ENCODE measurements at places on chromosomes 13 and 19. TPM values are rescaled to one million over a fixed set of nuclear protein-coding genes. Genes with fewer than 3 reads are reported as not detected.
A peak's percentile ranks its signal among the peaks of the same experiment; 100 is the strongest.

The FSD1 gene
- polyA plus RNA-seq: 106 TPM

- DNase-seq: no peak
These were observed 25.7 kb downstream of the SH3GL1 start for GRCh38 chr19:4374498-4375163.

- no peak for DNase-seq
These were observed 19.2 kb downstream of the SLC27A1 start for GRCh38 chr19:17489392-17490030.

- peak; percentile 55 for DNase-seq
These were observed 70.6 kb downstream of the HSPH1 start for GRCh38 chr13:31090961-31091624.

DNA sequence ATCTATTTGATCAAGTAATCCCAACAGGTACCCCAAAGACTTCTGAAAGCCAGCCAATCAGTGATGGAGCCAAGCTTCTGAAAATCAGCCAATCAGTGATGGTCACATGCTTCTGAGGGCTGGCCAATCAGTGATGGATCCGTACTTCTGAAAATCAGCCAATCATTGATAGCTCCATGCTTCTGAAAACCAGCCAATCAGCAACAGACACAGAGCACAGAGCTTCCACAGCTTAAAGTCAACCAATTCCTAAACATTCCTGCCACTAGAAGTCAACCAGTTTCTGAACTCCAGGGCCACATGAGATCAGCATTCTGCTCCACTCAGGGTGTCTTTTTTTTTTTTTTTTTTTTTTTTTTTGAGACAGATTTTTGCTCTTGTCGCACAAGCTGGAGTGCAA, 8.2 kb upstream of the HSD17B14 start:
- no peak for DNase-seq

Measured in brain (organoid and tissue), 16 donors.